ENCODE measurements at places on chromosomes 16 and 17.

- DNase-seq = no peak
Measured at GRCh38 chr17:76458580-76459490, 5.9 kb upstream of the UBE2O start.

DNA sequence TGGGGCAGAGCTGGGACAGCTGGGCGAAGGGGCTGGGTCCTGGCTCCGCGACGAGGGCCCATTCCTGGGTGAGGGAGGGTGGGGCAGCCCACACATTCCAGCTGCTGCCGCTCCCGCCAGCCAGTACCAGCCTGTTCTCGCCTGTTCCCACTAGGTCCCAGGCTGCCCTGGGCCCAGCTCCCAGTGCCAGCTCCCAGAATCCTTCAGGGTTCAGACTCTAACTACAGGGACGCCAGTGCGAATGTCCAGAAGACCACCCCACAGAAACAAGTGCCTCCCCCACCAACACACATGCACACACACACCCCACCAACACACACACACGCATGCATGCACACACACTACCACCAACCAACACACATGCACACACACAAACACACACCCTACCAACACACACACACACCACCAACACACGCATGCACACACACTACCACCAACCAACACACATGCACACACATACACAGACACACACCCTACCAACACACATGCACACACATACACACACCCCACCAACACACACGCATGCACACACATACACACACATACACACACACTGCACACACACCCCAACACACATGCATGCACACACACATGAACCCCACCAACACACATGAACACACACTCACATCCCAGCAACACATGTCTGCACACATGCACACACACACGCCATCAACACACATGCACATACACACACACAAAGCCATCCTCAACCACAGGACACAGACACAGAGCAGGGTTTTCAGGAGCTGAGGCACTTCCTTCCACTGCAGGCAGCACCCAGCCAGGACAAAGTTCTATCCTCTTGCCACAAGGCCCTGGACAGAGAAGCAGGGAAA is 27.5 kb upstream of the KRT17 start:
- DNase-seq = no peak

DNA sequence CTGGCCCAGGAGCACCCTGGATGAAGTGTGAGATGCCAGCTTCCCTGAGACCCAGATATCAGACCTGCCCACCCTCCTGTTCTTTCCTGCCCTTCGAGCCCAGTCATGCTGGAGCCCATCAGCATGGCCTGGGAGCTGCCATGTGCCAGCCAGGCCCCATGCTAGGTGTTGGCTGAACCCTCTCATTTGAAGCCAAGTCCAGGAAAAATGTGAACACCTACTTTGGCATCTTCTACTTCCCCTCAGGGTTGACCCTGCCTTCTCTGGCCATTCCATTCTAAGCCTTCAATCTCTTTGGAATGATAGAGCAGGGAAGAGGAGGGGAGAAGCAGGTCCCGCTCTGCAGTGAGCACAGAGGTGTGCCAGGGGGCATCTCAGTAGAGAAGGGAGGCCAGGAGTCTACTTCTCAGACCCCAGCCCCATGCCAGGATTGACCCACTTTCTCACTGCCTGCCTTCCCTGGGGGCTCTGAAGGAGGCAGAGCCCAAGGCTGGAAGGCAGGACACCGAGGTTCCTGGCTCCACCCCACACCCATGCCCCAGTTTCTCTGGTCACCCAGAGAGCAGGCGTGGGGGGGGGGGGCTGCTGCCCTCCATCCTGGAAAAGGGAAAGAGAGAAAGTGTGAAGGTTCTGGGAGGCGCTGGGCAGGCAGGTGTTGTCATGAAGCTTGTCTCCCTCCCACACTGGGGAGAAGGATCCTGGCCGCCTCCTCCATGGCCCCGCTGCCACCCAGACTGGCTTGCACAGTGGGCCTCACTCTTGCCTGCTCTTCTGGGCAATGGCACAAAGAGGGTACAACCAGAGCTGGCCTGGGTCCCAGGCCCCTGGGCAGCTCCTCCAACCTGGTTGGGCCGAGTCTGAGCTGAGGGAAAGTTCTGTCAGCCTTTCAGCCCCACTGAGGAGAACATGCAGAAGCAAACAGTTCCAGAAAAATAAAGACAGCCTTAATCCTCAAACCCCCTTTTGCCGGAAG is 9.3 kb downstream of the HDAC5 start:
- DNase-seq = no peak

DNA sequence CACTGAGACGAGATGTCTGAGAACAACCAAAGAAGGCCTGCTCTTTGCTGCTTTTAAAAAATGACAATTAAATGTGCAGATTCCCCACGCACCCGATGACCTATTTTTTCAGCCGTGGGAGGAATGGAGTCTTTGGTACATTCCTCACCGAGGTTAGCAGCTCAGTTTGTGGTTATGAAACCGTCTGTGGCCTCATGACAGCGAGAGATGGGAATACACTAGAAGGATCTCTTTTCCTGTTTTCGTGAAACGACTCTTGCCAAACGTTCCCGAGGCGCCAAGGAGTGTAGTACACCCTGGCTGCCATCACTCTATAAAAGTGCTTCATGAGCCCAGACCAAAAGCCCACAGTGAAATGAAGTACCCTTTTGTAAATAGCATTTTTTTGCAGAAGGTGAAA is 87.8 kb downstream of the CRISPLD2 start:
- DNase-seq = no peak

DNA sequence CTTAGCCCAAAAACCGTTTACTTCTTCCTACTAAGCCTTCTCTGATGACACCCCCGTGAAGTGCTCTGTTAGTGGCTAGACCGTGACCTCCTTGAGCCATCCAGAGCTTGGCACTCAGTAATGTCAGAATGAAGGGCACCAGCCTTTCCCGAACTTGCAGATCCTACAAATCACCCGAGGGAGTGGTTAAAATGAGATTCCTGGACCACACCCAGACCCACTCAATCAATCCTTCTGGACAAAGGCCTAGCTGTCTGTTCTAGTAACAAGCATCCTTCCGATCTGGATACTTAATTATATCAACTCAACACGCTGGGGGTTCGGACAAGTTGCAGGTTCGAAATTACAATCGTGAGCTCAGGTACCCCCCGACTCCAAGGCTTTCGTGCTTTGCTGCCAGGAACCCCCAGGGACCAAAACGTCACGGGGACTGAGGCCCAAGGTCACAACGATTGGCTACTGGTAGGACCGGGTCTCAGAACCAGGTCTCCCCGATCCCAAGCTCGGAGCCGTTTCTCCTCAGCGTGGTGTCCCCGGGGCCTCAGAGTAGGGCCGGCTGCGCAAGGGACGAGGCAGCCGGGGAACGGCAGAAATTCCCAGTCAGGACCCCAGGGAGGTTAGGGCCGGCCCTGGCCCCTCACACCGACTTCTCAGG is 527 bp downstream of the CIAPIN1 start:
- DNase-seq = no peak

DNA sequence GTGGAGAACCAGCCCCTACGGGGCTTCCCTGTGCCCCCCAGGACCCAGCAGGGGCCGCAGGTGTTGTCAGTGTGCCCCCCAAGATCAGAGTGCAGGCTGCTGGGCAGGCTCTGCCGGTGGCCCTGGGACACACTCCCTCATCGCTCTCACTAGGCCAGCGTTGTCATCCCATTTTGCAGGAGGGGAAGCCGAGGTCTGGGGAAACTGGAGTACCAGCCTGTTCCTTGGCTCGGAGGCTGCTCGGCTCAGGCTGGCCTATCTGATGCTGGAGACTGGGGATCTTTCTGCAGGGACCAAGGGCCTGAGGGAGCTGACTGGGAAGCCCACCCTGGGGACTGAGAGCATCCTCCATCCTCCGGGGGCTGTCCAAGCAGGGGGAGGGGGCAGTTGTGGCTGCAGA is 74.2 kb upstream of the CBX4 start:
- no peak for DNase-seq
